ENCODE measurements at places on chromosomes 2 and 18.

- DNase-seq: no peak
Measured at GRCh38 chr2:34734042-34734441, 1134.9 kb upstream of the FAM98A start.

DNA sequence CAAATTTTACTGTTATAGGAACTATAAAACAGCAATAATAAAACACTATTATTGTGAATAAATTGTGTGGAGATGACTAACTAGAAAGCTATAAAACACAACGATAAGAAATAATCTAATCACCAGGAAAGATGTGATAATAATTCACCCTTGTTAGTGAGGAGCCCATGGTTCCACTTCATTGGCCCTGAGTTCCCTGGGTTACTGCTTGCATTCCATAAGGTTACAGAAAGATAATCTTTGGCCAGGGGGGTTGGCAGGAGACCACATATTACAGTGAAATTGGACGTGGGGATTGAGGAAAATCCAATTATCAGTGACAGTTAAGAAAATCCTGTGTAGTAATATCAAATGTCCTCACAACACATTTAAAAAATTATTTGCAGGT, 2.5 kb upstream of the CPO start:
- no peak for DNase-seq

GRCh38 chr2:15348045-15348444, 213.1 kb downstream of the NBAS start:
- DNase-seq: no peak

GRCh38 chr2:199466692-199467065, 8.9 kb upstream of the SATB2 start:
- no peak for DNase-seq

DNA sequence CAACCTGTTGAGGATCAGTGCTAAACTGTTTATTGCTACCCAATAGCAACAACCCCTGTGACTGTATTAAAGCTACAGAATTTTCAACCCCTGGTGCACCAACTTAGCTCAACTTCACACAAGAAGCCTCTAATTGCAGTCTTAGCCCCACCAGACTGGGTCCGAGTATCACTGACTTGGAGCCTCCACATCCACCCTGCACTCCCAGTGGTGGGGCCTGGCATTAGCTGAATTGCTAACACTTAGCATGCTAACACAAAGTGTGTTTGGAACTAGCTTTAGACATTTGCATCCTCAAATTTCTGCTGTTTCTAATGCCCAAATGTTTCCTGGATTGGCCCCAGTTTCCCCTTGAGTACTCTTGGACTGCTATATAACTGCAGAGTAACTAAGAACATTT, 298.6 kb downstream of the AGPS start:
- no peak for DNase-seq

GRCh38 chr18:63158676-63159291, 160.8 kb downstream of the BCL2 start:
- DNase-seq: peak; percentile 76

- DNase-seq: no peak
Measured at GRCh38 chr2:162266460-162266760, 23.2 kb upstream of the FAP start.

GRCh38 chr18:63161032-63161760, 158.4 kb downstream of the BCL2 start:
- peak; percentile 79 for DNase-seq

DNA sequence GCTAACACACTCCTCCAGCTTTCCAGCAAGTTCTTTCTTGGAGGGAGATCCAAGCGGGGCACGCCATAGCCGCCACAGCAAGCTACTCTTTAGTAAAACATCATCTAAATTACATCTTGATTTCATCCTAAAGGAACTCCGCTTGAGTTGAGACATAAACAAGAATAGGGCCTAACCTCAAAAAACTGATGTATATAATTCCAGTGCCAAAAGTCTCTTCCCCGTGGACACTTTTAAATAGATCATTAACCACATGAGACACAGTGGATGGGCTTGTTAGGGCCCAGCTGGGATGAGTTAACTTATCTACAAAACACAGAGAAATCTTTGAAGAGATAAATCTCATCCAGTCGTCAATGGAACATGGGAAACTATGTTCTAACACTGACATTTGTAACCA, 20.8 kb upstream of the MLPH start:
- DNase-seq: no peak

GRCh38 chr2:192148620-192149321, 46.0 kb downstream of the TMEFF2 start:
- DNase-seq: no peak
